T-cell (primary cell): ENCODE measurements at places on chromosomes 2 and 18. TPM values are rescaled to one million over a fixed set of nuclear protein-coding genes. Genes with fewer than 3 reads are reported as not detected.

- no peaks in the 10 kb centered on the region for H3K36me3 ChIP-seq
- H3K27ac ChIP-seq = no peak overlapping the region
- no peaks in the 10 kb centered on the region for H3K4me1 ChIP-seq
- H3K4me3 ChIP-seq = no peak overlapping the region
These were observed 445.6 kb upstream of the POU3F3 start for GRCh38 chr2:104408266-104408665.

DNA sequence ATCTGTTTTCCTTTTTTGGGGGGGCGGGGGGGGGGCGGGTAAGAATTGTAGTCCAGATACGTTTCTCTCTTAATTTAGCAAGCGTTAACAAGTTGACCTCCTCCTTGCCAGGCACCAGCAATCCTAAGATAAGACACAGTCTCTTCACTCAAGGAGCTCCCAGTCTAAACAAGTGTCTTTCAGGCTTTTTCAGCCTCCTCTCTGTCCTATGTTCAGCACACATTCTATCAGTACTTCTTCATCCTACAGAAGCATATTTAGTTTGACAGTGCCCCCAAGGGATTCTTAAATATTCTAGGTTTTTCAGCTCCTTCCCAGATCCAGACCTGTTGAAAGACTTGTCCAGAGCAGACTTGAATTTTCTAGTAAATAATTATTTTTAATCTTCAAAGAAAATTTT, 2.7 kb downstream of the PPP1CB start:
- no peak overlapping the region for H3K27ac ChIP-seq
- H3K4me1 ChIP-seq = peaks cover 38% of the 10 kb centered on the region
- no peak overlapping the region for H3K4me3 ChIP-seq
- DNase-seq = no peak

DNA sequence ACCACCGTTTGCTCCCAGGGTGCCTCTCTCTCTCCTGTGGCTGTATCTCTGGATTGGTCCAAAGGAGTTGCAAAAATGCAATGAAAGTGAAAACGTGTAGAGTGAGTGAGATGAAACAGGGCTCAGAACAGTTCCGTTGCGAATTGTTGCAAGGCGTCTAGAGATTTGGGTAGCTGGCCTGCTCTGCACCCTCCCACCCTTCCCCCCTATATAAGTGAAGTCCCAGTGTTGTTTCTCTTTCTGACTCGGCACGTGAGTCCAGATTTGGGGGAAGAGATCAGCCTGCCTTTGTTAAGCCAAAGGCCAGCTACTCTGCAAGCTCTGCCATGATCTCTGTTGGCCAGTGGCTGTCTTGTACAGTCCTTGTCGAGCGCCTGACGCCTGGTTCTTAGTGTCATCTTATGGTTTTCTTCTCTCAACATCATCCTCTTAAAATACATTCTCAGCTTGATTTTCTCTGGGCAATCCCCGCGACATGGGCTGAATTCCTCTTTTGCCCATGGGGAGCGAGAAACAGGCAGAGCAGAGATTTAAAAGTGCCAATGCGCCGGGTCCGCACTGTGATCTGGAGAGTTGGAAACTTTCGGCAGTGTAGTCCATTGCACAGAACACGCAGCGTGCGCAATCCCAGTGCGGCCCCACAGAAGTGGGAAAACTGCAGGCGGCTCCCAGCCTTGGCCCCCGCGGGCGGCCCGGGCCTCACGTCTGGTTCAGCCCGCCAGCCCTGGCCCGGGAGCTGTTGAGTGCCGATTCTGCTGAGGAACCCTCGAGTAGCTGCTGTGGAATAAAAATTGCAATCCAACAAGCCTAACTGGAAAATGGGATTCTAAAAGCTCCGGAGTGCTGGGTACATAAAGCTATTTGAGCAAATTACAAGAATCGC, 9.3 kb downstream of the MEIS1 start:
- H3K27ac ChIP-seq = no peak overlapping the region
- H3K27me3 ChIP-seq = peaks cover 46% of the 10 kb centered on the region
- H3K4me1 ChIP-seq = no peaks in the 10 kb centered on the region
- H3K4me3 ChIP-seq = no peak overlapping the region
- DNase-seq = no peak
- H3K36me3 ChIP-seq = no peaks in the 10 kb centered on the region

- no peaks in the 10 kb centered on the region for H3K36me3 ChIP-seq
- no peaks in the 10 kb centered on the region for H3K4me1 ChIP-seq
- no peak for DNase-seq
- H3K27ac ChIP-seq = no peak overlapping the region
These were observed 29.0 kb upstream of the DNAJC27 start for GRCh38 chr2:25000503-25001324.

DNA sequence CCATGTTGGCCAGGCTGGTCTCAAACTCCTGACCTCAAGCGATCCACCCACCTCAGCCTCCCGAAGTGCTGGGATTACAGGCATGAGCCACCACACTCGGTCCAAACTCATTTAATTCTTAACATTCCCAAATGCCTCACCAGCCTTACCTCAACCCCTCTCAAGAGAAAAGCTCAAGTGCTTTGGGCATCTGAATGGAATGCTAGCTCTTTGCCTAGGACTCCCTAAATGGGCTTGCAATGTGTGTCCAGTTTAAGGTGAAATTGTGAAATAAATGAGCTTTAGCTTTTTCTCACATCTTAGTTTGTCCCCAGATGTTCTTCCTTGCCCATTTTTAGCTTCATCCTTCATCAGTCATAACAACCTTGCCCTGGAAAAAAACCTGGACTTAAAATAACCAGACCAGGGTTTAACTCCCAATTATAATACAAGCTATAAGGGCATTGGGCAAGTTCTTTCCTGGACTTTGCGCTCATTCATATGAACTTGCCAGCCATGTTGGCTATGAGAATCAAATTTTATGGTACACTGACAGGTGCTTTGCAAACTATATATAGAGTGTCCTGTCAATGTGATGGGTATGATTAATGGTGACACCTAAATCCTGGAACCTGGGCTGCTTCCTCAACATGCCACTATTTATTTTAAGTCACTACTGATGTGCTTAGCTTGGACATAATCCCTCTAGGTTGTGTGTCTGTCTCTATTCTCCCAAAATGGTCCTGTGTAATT, 95.1 kb upstream of the SERPINE2 start:
- peaks cover 4% of the 10 kb centered on the region for H3K27me3 ChIP-seq
- no peak overlapping the region for H3K27ac ChIP-seq
- no peak for DNase-seq

GRCh38 chr2:120434492-120435308, 88.8 kb downstream of the INHBB start:
- no peak overlapping the region for H3K27ac ChIP-seq
- H3K27me3 ChIP-seq = peaks cover 42% of the 10 kb centered on the region
- H3K4me3 ChIP-seq = no peak overlapping the region
- no peaks in the 10 kb centered on the region for H3K36me3 ChIP-seq

The HOXD10 gene
- not detected for total RNA-seq

The GALNT13 gene
- total RNA-seq = not detected
